ENCODE measurements at places on chromosomes 2 and 18. TPM values are rescaled to one million over a fixed set of nuclear protein-coding genes. Genes with fewer than 3 reads are reported as not detected.

Gene ARHGAP25
- 43.5 TPM for total RNA-seq

Gene GCG
- not detected for total RNA-seq

Gene UGT1A5
- total RNA-seq: 0.10 TPM

Gene SAG
- not detected for total RNA-seq

- peak overlapping the region; percentile 1 for H3K27ac ChIP-seq
- no peak overlapping the region for H3K4me3 ChIP-seq
- no peaks in the 10 kb centered on the region for H3K4me1 ChIP-seq
These were observed 118.1 kb downstream of the NEDD4L start for GRCh38 chr18:58162127-58162526.

DNA sequence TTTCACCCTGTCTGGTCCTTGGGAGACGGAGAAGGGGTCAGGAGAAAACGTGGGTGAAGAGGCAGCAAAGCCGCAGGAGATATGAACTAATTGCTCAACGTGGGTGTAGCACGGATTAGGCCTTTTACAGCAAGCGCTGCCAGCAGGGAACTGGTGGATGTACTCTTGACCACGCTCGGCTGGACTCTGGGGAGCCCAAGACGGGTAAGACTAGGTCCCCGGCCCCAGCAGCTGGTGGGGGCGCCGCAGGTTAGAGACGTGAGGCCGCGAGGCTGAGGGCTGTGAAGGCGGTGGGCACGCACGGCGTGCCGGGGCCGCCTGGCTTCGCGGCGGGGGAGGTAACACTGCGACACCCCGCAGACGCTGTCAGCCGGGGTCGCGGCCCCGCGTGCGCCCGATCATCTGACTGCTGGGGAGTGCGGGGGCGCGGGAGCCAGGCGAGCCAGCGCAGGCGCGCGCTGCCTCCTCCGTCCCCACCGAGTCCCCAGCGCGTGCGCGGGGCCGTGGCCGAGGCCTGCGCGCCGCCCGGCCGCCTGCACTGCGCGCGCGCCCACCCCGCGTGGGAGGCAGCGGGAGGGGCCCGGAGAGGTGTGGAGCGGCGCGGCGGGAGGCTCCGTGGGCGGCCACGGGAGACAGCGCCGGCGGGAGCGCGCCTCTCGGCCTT lies at the start of gene CLIP4:
TSS of gene CLIP4 (plus strand) at position 470 of the 664 bp plus-strand sequence. CDS start 5,974 bp downstream, outside the sequence.
- peak within 1 kb of the TSS; percentile 95 for H3K27ac ChIP-seq
- H3K27me3 ChIP-seq: no peaks in the 10 kb centered on the region
- H3K36me3 ChIP-seq: no peaks in the 10 kb centered on the region
- H3K4me3 ChIP-seq: peak within 1 kb of the TSS; percentile 53
- DNase-seq: no peak

- DNase-seq: no peak
- H3K27me3 ChIP-seq: peaks cover 15% of the 10 kb centered on the region
- H3K27ac ChIP-seq: no peak overlapping the region
- H3K4me1 ChIP-seq: no peaks in the 10 kb centered on the region
These were observed 3.9 kb upstream of the FSIP2 start for GRCh38 chr2:185734658-185735057.

DNA sequence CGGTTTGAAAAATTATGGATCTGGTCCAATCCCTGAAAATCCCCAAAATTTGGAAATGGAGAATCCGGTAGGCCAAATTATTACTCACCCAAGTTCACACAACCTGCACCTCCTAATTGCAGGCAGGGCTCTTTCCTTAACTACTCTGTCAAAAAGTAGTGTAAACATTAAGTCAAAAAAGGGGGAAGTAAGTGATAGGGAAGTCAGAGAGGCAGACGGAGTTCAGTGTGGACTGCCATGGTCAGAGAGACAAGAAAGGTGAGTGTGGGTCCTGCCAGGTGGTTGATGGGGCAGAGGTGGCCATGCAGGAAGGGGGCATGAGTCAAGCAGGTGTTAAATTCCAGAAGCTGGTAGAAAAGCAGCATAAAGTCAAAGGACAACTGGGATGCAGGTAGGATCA lies 104.7 kb upstream of the STPG4 start:
- no peaks in the 10 kb centered on the region for H3K27me3 ChIP-seq
- H3K4me3 ChIP-seq: no peak overlapping the region
- H3K27ac ChIP-seq: no peak overlapping the region
- no peak for DNase-seq

DNA sequence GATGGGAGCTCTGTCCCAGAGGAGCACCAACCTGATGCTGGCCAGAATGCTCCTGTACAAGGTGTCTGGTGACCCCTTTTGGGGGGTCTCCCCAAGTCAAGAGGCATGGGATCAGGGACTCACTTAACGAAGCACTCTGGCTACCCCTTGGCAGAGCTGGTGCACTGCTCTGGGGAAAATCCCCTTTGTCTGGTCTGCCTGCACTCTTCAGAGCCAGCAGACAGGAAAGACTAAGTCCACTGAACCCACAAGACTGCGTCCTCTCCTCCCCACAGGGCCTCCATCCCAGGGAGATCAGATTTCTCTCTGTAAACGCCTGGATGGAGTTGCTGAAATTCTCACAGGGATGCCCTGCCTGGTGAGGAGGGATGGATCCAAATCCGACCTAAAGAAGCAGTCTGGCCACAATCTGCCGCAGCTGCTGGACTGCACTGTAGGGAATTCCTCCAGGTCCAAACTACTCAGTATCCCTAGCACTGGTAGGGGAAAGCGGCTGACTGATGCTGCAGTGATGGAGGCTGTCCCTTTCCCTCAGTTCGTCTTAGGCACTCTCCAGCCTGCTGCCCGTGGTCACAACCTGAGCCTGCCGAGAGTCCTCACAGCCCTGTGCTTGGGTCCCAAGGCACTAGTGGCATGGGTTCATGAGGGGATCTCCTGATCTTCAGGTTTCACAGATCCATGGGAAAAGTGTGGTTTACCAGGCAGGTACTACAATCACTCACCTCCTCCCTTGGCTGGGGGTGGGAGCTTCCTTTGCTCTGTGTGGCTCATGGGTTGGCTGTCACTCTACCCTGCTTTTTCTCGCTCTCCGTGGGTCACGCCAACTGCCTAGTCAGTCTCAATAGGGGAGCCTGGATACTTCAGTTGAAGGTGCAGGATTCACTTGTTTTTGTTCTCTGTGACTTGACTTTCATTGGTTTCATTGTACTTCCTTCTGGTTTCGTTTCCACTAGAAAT lies 98.6 kb downstream of the SLC4A10 start:
- no peaks in the 10 kb centered on the region for H3K36me3 ChIP-seq
- no peak overlapping the region for H3K27ac ChIP-seq
- H3K4me3 ChIP-seq: no peak overlapping the region

GRCh38 chr2:3712424-3712823 lies 9.0 kb downstream of the DCDC2C start:
- peaks cover 14% of the 10 kb centered on the region for H3K27me3 ChIP-seq
- DNase-seq: no peak
- H3K36me3 ChIP-seq: no peaks in the 10 kb centered on the region
- H3K27ac ChIP-seq: no peak overlapping the region
- no peak overlapping the region for H3K4me3 ChIP-seq

DNA sequence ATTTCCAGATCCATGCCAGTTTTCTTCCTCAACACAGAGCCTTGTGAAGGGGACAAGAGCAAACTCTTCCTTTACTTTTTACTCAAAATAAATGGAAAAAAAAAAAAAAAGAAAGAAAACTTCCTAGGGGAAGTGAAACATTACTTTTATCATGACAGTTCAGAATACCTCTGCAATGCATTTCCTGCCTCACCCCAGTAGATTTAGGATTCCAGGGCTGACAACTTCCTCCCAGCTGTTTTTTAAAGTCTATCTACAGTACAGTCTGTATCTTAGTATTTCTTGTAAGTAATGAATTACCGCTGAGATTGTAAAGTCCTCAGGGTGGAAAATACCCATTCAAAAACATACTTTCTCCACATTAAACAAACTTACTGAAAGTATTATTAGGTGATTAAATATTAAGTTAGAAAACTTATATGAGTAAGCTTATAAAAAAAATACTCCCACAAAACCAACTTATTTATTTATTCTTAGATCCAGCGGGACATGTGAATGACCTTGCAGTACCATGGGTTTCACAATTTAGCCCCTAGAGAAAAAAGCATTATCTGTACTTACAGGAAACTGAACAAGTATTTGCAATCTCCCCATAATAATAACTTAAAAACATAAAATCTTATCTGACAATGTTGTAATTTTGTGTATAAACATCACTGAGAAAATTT lies 117.7 kb downstream of the RBMS1 start:
- H3K27ac ChIP-seq: peak overlapping the region; percentile 88
- DNase-seq: no peak
- no peak overlapping the region for H3K4me3 ChIP-seq
- peaks cover 99% of the 10 kb centered on the region for H3K4me1 ChIP-seq
- H3K36me3 ChIP-seq: no peaks in the 10 kb centered on the region

- H3K36me3 ChIP-seq: no peaks in the 10 kb centered on the region
- DNase-seq: no peak
- H3K27ac ChIP-seq: no peak overlapping the region
- H3K27me3 ChIP-seq: no peaks in the 10 kb centered on the region
- H3K4me3 ChIP-seq: no peak overlapping the region
- H3K4me1 ChIP-seq: no peaks in the 10 kb centered on the region
These were observed 177.6 kb upstream of the SLC39A10 start for GRCh38 chr2:195479407-195479806.

DNA sequence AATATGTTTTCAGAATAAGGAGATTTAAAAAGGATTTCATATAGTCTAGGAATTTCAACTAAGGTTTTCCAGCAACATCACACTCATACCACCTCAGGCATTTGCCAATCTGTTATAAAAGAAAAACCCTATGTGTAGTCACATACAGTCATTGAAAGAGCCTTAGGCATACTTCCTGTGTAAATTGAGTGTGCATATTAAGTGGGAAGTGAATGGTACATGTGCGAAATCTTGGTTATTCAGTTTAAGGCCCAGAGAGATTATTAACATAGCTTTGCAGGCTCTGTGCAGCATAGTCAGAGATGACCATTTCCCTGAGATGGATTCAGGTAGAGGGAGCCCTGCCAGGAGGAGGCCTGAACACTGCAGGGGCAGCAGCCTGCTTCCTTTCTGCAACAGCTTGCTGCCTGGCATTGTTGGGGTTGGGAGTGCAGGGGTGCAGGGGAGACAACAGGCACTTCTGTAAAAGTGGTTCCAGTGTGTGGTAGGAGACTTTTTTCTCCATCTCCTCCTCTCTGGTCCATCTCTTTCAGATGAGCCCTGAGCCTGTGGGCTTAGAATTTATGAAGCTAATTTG lies 100.1 kb upstream of the OSR1 start:
- no peaks in the 10 kb centered on the region for H3K36me3 ChIP-seq
- H3K4me3 ChIP-seq: no peak overlapping the region
- H3K27me3 ChIP-seq: no peaks in the 10 kb centered on the region
- DNase-seq: no peak

DNA sequence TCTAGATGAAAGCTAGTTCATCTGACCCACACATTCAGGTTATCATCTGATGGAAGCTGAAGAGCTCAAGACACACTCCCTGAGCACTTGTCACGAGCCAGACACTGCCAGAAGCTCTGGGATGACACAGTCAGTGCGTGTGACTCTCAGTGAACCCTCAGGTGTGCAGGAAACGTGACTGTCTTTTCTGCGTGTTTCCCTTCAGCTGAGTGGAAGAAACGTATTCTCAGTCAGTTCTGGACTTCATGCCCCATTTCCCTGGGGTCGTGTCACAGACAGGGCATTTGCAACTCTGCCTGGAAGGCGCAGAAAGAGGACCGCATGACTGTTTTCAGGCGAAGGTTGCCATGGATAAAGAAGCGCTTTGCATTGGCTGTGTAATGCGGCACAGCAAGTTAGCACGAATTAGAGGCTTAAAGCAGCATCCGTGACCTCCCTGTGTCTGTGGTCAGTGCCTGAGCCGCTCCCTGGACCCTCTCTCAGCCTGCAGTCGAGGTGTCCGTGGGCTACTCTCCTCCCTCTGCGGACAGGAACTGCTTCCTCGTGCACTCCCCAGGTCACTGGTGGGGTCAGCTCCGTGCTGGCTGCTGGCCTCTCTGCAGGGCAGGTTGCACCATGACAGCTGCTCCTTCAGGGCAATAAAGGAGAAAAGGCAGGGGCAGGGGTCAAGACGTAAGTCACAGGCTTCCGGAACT lies 3.3 kb upstream of the ALLC start:
- H3K36me3 ChIP-seq: no peaks in the 10 kb centered on the region
- peaks cover 15% of the 10 kb centered on the region for H3K4me1 ChIP-seq
- no peaks in the 10 kb centered on the region for H3K27me3 ChIP-seq
- H3K4me3 ChIP-seq: no peak overlapping the region
- H3K27ac ChIP-seq: no peak overlapping the region

DNA sequence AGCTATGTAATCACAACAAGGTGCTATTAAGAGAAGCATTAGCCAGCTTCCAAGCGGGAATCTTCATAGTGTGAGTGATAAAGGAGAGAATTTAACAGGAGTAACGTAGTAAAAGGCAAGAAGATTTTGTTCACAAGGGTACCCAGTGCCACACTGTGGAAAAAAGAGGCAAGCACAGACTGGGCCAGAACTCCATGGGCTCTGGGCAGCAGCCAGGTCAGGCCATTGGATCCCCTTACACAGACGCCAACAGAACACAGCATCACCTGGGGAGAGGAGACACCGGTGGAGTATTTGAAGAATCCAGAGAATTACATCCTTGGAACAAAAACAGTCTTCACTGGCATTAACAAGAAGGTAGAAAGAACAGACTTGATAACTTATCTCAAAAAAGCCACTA lies 21.2 kb downstream of the AMER3 start:
- H3K27me3 ChIP-seq: no peaks in the 10 kb centered on the region
- H3K4me1 ChIP-seq: no peaks in the 10 kb centered on the region
- no peaks in the 10 kb centered on the region for H3K36me3 ChIP-seq
- no peak overlapping the region for H3K27ac ChIP-seq

DNA sequence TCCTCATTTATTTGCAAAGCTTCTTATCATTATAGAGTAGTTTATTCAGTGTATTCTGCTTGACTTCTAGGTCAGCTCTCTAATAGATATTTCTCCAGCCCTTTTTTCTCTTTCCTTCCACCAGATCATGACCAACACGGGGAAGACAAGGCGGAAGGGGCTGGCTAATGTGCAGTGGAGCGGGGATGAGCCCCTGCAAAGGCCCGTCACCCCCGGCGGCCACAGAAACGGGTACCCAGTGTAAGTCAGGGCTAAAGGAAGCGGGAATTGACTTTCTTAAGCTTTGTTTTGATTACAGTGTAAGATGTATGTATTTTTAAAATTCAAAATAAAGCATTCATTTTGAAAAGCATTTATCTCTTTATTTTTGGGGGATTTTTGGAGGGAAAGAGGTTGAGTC lies 50.7 kb upstream of the B3GNT7 start:
- no peaks in the 10 kb centered on the region for H3K27me3 ChIP-seq
- H3K27ac ChIP-seq: no peak overlapping the region
- no peak for DNase-seq
- no peaks in the 10 kb centered on the region for H3K36me3 ChIP-seq

DNA sequence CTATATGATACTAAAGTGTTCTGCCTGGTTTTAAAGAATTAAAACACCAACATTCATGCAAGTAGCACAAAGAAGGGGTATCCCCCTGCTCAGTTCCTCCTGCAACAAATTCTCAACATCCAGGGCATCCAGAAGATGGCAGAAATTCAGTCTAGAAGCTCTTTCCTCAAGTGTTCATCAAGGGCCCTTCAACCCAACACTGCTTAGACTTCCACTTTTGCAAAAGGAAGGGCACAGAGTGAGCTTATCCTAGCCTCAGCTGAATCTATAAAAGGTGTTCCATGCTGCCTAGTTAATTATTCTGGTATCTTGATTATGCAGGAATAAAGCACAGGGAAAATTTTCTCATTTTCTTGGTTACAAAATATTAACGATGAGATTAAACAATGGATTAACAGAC lies 275.8 kb upstream of the CRIM1 start:
- H3K36me3 ChIP-seq: no peaks in the 10 kb centered on the region
- H3K4me3 ChIP-seq: no peak overlapping the region
- H3K4me1 ChIP-seq: no peaks in the 10 kb centered on the region
- no peaks in the 10 kb centered on the region for H3K27me3 ChIP-seq
- no peak overlapping the region for H3K27ac ChIP-seq
